Smooth muscle cell of bladder (primary cell): ENCODE measurements at places on chromosomes 4 and X. TPM values are rescaled to one million over a fixed set of nuclear protein-coding genes. Genes with fewer than 3 reads are reported as not detected.

CDKL2 gene
- total RNA-seq, result 0.14 and 0.55 TPM in 2 replicates

GAGE13 gene
- total RNA-seq, result not detected in 2 replicates

HSFX1 gene
- total RNA-seq, result 0.37 and 0.71 TPM in 2 replicates

SRPX gene
- 33.8 and 34.8 TPM in 2 replicates for total RNA-seq

BEX1 gene
- 0.92 and 2.8 TPM in 2 replicates for total RNA-seq

CYTL1 gene
- 3.1 and 53.0 TPM in 2 replicates for total RNA-seq

GPM6B gene
- total RNA-seq, result 0.28 and 0.65 TPM in 2 replicates

WWC2 gene
- 26.3 and 31.2 TPM in 2 replicates for total RNA-seq

CLIC2 gene
- 3.7 and 3.9 TPM in 2 replicates for total RNA-seq

SYTL4 gene
- 4.3 and 5.5 TPM in 2 replicates for total RNA-seq

ASB11 gene
- not detected in 2 replicates for total RNA-seq

ATP8A1 gene
- total RNA-seq, result 0.85 and 1.6 TPM in 2 replicates

SLC9B1 gene
- total RNA-seq, result 0.83 and 1.6 TPM in 2 replicates

KLHL34 gene
- total RNA-seq, result under 0.01 TPM in 1 of 2 replicates, not detected in the other

GAB3 gene
- total RNA-seq, result 2.7 and 5.0 TPM in 2 replicates

NWD2 gene
- not detected in 2 replicates for total RNA-seq

VMA21 gene
- total RNA-seq, result 31.0 and 41.0 TPM in 2 replicates
